ENCODE measurements at places on chromosomes 1 and 21.
A peak's percentile ranks its signal among the peaks of the same experiment; 100 is the strongest.

DNA sequence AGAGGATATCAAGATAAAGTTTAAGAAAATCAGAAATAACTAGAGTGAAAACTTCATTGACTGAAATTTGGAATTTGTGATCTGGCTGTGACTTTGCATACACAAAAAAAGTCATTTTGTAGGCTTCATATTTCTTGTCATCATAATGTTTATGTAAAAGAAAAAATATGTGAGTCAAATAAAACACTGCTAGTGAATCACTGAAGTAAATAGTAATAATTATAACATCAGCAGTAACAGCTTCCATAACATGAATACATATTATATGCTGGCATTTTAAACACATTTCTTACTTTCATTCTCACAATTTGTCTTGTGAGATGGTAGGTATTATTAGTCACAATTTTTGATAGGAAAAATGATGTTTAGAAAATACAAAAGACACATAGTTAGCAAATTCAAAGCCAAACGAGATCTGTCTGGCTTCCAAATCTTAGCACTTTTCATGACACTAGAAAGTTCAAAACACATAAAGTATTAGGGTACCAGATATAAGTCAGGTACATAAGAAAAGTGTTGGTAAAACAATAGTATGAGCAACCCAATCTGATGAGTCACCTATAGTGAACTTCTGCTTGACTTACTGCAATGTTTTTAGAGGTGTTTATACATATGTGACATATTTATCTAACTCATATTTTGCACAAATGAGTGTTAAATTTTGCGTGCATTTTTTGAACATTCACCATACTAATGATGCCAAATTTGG is 241.0 kb upstream of the SNX7 start:
- DNase-seq = no peak

GRCh38 chr1:178498896-178499675 is 2.3 kb upstream of the CLEC20A start:
- DNase-seq = no peak

- no peak for DNase-seq
These were observed 170.8 kb downstream of the LBR start for GRCh38 chr1:225257081-225257480.

DNA sequence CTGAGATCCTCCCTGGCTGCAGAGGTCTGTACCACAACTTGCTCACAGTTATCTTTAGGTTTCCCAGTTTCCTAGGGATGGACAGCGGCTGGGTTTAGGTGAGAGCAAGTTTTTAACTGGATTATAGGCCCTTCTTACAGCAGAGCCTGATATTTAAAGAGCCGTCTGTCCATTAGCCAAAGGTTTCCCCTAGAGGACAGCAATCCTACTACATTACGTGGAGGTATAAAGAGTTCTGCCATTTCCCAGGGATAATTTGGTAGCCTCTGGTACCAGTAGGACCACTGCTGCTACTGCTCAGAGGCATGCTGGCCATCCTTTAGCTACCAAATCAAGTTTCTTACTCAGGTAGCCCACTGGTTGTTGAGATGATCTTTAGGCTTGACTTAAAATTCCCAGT is 21.9 kb upstream of the FCGR2A start:
- no peak for DNase-seq

DNA sequence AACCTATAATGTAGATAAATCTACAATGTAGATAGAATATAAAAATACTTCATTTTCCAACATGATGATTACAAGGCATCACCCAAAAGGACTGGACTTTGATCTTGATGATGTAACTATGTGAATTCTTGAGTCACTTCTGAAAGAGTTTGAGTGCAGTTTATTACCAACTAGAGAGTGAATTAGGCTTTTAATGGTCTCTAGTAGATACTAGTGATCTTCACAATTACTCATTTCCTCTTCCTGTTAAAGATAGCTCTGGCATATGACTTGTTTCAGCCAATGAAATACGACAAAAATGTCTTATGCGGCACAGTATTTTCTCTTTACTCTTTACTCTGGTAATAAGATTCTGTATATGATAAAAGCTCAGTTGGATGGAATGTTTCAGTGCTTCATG is 1588.1 kb upstream of the B3GALT2 start:
- DNase-seq = no peak

DNA sequence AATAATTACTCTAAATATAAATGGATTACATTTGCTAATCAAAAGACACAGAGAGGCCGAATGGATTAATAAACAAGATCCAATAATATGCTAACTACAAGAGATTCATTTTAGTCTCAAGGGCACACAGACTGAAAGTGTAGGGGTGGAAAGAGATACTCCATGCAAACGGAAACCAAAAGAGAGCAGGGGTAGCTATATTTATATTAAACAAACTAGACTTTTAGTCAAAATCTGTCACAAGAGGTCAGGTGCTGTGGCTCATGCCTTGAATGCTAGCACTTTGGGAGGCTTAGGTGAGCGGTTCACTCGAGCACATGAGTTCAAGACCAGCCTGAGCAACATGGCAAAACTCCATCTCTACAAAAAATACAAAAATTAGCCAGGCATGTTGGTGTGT is 33.6 kb upstream of the DISP1 start:
- no peak for DNase-seq

DNA sequence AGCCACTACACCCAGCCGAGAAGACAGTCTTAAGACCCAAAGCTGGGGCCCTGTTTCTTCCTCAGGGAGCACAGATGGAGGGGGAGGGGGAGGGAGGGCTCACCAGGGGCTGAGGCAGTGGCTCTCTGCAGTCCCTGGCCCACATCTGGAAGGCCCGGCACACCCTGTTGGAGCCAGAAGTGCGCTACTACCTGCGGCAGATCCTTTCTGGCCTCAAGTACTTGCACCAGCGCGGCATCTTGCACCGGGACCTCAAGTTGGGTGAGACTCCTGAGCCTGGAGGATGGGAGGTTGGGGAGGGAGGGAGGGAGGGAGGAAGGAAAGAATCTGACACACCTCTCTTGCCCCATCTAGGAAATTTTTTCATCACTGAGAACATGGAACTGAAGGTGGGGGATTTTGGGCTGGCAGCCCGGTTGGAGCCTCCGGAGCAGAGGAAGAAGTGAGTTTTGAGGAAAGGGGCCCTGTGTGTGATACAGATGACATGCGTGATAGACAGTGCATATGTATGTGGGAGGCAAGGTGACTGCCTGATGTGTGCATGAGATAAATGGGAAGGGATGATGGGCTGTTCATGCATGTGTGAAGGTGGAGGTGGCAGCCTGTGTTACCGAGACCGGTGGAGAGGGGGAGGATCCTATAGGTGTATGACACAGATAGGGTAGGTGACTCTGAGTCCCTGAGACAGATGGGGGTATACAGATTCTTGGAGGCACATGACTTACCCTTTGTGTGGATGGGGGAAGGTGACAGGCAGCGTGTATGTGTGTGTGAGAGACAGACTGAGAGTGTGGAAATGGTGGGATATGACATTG is 1.5 kb downstream of the PLK3 start:
- peak; percentile 62 for DNase-seq

GRCh38 chr1:53298045-53298637 is 29.7 kb downstream of the LRP8 start:
- no peak for DNase-seq

DNA sequence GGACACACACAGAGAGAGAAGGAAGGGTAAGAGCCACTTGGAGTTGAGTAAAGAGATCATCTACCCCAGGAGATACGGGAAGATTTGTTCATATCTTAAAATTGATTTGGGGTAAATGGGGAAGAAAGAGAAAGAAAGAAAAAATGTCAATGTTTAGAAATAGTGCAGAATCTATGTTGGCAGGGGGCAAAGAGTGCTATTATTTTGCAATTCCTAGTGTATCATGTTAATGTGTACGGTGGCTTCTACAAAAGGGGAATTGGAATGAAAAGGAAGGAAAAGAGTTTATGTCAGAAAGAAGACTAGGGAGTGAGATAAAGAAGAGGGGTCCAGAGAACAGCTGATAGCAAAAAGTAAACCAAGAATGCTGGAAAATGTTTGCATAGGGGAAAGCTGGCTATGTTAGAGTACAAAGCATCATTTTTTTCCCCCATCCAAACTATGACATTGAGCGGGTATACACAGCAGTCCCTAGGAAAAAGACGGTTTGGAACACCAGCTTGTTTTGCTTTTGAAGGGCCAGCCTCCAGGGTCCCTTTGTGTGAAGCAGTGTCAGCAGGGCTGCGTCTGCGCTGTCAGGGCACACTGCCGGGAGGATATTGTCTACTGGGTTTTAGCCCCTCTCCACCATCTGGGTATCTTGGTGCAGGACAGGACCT is 10.8 kb downstream of the LRRC8D start:
- no peak for DNase-seq

- peak; percentile 53 for DNase-seq
These were observed 10.9 kb downstream of the MORC3 start for GRCh38 chr21:36330904-36331303.

DNA sequence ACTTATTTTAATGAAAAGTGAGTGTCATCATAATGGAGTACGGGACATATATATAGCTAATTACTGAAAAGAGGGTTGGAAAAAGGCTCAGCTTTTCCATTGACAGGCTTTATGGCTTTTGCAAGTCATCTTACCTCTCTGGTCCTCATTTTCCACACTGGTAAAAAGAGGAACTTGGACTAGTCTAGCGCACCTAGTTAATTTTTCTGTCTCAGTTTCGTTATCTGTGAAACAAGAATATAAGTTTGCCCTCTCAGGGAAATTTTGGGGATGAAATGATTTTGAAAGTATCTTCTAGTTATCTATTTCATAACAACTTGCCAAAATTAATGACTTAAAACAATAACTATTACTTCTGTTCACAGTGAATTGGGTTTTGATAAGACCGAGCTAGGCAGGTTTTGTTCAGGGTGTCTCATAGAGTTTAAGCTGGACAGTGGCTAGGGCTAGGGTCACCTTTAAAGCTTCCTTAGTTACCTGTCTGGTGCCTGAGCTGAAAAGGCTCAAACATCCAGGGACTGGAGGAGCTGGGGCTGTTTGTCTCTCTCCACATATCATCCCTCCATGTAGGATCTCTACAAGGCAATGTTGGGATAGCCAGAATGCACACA is 91.7 kb downstream of the TYW3 start:
- DNase-seq = no peak

GRCh38 chr1:213826891-213827290 is 160.9 kb upstream of the PROX1 start:
- no peak for DNase-seq

DNA sequence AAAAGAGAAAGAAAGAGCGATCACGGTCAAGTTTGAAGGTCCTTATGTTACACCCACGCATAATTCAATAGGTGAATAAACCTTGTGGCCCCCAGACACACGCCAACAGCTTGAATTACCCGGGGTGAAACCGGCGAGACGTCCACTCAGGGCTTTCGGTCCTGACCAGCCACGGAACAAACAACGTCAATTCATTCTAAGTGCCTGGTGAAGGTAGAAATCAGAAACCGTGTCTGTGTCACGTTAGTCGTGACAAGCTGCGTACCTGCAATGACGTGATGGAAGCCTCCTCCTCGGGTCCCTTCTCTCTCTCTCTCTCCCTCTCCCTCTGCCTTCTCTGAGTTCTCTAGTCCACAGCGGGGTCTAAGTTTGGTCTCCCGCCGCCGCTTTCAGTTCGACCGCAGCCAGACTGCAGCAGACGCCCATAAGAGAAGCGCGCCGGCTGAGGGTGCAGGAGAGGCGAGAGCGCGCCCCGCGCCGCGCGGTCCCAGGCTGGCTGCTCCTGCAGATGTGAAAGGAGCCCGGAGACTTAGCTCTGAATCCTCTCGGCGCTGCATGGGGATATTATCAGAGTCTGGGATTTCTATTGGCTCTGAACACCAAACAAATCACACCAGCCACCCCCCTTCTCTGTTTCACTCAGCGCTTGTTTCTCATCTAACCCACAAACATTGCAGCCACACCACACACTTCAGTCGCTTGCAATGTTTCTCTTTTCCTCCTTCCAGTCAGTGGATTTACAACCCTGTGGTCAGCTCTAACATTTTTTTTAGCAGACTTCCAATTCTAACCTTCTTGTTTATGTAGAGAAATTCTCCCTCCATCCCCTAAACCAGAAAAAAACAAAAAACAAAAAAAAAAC is at the start of gene GREM2:
Gene GREM2 (minus strand): TSS at position 537 of the 862 bp plus-strand sequence. CDS start 118,680 bp downstream, outside the sequence.
- peak; percentile 27 for DNase-seq

DNA sequence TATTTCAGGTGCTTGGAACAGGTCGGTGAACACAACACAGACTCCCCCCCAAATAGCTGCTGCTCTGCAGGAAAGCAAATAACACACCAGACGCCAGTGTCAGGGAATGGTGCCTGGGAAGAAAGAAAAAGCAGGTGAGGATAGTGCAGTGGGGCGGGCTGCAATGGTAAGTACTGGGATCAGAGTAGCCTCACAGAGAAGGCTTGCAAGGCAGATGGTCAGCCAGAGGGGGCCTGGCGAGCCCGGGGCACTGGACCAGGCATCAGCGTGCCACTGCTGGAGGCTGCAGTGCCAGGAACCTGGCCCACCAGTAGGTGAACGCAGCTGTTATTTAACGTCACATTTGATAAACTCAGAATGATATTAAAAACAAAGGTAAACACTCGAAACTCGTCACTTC is 60.0 kb downstream of the POFUT2 start:
- no peak for DNase-seq

All from CD4-positive, alpha-beta T cell treated with Interleukin-15 for 4 hours (primary cell).